ENCODE measurements at places on chromosomes 6 and 20. TPM values are rescaled to one million over a fixed set of nuclear protein-coding genes. Genes with fewer than 3 reads are reported as not detected.

The SLC22A16 gene
- total RNA-seq, result not detected

The HRH3 gene
- total RNA-seq, result not detected

The ADGB gene
- not detected for total RNA-seq

The MACROD2 gene
- not detected for total RNA-seq

The XKR7 gene
- 0.02 TPM for total RNA-seq

The AKAP12 gene
- total RNA-seq, result 0.62 TPM

The TSHZ2 gene
- 34.1 TPM for total RNA-seq

The SLC17A9 gene
- total RNA-seq, result 17.4 TPM

The FOXS1 gene
- total RNA-seq, result not detected

All from activated naive CD4-positive, alpha-beta T cell treated with anti-CD3 and anti-CD28 coated beads for 36 hours (primary cell).